Right renal cortex interstitium (tissue), 3 donors: ENCODE measurements at places on chromosomes 2 and 18. TPM values are rescaled to one million over a fixed set of nuclear protein-coding genes. Genes with fewer than 3 reads are reported as not detected.

DNA sequence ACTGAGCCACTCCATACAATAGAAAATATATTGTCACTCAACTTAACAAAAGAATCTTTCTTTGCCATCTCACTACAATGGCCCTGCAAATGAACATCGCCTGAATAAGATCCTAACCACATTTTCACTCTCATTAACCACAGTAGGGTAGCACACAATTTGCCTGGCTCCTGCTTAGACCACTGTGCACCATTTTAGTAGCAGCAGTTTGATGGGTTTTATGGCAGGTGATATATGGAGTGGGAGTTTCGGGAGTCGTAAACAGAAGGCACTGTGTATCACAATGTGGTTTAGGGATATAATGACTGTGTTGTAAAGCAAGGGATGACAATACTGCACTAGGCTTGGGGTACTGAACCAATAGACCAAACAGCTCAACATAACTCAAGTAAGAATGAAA lies 617.4 kb downstream of the BCL11A start:
- DNase-seq = peak; percentile 18

DNA sequence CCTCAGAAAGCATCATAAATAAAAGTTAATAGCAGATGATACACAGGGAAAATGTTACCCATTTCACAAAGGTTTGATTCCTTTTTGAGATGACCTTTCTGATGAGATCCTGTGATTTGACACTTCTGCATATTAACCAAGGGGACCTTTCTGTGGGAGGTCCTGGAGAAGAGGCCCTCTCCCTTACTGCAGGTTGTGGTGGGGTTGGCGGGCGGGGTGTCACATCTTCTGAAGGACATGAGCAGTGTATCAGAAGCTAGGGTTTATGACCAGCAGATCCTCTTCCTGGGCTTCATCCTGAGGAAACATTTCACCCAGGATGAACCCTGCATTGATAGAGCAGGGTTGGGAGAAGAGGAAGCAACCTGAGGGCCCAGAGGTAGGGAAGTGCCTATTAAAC lies 37.2 kb upstream of the SCLY start:
- no peak for DNase-seq

DNA sequence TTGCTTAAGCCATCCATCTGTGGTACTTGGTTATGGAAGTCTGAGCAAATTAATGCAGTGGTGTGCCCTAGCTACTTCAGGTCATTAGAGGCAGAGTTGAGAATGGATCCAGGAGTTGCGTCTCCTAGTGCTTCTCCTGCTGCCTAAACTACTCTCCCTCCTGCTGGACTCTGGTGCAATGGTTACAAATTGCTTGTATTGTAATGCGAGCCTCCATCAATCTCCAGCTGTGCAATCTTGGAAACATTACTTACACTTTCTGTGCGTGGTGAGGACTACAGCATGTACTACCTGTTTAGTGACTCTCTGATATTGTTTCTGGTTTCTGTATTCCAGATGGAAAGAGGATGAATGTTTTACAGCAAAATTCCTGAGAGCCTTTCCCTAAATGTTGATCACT lies 119.0 kb upstream of the CYRIA start:
- DNase-seq = no peak

GRCh38 chr2:74566076-74566753 lies 11.7 kb downstream of the DOK1 start:
- no peak for DNase-seq

GRCh38 chr2:55807900-55808299 lies 114.3 kb upstream of the PNPT1 start:
- DNase-seq = no peak

- DNase-seq = no peak
Observed at GRCh38 chr2:214484701-214485100, 73.8 kb downstream of the VWC2L start.

GRCh38 chr2:47569658-47570475 lies 166.9 kb downstream of the MSH2 start:
- no peak for DNase-seq

GRCh38 chr2:171419333-171419732 lies 14.5 kb downstream of the METTL8 start:
- DNase-seq = no peak

DNA sequence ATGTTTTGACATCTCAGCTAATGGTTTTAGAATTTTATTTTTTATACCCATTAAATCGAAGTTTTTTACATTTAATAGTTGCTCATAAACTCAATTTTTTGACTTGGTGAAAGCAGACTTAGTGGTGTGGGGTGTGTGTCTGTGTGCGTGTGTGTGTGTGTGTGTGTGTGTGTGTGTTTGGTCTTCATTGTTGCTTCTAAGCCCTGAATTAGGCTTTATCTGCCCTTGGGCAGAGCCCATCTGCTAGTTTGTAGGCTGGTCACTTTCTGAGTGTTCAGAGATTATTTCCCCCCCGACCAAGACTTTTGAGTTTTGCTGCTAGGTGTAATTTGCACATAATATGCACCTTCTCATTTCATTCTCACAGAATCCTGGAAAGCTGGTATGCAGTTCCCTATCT lies 14.3 kb downstream of the PAX3 start:
- DNase-seq = no peak

SEMA4F gene
- 5.8 TPM for polyA plus RNA-seq

ACKR3 gene
- polyA plus RNA-seq = 72.7 TPM

- no peak for DNase-seq
Observed at GRCh38 chr2:144165599-144166250, 354.2 kb downstream of the ZEB2 start.

GRCh38 chr2:241858206-241859016 lies at the start of gene PDCD1:
PDCD1 (minus strand) TSS chr2:241858894; CDS start chr2:241858838, 56 bp downstream.
- no peak for DNase-seq

DNA sequence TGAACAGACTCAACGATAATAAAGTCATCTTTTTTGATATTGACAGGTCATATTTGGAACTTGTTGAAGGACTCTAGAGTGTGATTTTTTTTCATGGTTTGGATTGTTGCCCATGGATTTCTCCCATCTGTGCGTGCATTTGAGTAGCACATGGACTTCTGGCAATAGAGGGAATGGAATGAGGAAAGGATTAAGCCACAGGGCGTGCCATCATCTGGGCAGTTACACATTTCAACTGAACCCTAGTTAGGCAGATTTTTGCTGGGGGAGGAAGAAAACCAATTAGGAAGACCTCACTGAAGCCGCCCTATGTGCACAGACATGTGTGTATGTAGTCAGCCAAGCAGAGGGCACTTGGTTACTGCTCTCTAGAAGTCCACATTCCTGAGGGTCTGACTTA lies 72.6 kb downstream of the TPGS2 start:
- no peak for DNase-seq

- no peak for DNase-seq
Observed at GRCh38 chr2:122980671-122981070, 1044.4 kb upstream of the CNTNAP5 start.

GPR35 gene
- 1.2 TPM for polyA plus RNA-seq

EGR4 gene
- not detected for polyA plus RNA-seq

DNA sequence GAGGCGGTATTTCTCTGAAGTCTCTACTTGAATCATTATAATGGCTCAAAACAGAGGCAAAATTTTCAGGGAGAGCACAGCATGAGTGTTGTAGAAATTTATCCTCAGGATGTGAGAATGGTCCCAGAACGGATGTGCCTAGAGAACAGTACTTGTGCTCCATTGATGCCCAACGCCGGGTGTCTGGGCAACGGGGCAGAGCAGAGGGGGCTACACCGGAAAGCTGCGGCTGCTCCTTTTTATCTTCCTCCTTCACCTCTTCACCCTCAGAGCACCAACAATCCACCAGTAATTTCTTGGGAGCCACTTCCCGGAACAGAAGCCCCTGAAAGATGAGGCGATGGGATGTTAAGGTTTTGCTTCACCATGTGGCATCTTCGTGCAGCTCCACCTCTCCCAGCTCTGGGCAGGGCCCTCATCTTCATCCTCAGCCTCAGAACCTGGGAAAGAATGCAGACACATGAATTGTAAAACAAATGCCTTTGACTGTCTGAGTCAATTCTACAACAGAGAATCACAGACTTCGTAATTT lies 71.5 kb downstream of the PTGR3 start:
- DNase-seq = no peak

- no peak for DNase-seq
Observed at GRCh38 chr18:9333441-9334328, 888 bp upstream of the TWSG1 start.

GRCh38 chr2:45452866-45453265 lies 158.2 kb downstream of the SRBD1 start:
- no peak for DNase-seq

DNAJC5G gene
- 0.76 TPM for polyA plus RNA-seq

DNA sequence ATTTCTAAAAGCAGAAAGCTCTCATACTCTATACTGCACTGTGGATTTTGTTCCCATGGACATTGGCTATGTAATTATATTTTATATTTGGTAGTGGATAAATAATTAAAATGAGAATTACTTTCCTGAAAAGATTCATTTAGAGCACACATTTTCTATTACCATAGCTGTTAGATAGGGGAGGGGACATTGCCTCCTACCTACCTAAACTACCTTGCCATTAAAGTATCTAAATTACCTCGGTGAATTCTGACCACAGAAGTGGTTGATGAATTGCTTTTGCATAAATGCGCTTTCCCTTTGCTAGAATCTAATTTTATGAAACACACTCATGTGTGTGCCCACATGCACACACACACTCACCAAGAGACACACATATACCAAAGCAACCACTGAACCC lies 329.1 kb downstream of the MTX2 start:
- DNase-seq = no peak

DNA sequence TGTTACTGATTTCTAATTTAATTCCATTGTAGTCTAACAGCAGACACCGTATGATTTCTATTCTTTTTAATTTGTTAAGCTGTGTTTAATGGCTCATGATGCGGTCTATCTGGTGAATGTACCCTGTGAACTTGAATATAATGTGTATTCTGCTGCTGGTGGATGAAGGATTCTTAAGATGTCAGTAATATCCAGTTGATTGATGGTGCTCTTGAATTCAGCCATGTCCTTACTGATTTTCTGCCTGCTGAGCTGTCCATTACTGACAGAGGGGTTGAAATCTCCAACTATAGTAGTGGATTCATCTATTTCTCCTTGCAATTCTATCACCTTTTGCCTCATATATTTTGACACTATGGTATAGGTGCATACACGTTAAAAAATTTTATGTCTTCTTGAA lies 373.3 kb upstream of the RAB12 start:
- no peak for DNase-seq

DNA sequence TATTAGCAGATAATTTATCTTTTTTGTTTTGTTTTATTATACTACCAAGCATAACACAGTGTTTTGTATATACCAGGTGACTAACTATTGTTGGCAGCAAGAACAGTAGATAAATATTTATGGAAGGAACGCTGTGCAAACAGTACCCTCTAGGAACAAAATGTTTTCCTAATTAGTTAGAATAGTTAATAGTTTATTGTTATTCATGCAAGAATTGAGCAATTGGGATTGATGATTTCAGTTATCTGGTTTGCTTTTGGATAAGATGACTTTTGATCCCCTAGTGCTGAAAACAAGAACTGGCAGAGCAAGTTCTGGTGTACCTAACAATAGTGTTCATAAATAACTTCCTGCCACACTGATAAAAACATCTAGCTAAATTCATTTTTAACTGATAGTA lies 323.3 kb downstream of the TGIF1 start:
- DNase-seq = no peak

DNA sequence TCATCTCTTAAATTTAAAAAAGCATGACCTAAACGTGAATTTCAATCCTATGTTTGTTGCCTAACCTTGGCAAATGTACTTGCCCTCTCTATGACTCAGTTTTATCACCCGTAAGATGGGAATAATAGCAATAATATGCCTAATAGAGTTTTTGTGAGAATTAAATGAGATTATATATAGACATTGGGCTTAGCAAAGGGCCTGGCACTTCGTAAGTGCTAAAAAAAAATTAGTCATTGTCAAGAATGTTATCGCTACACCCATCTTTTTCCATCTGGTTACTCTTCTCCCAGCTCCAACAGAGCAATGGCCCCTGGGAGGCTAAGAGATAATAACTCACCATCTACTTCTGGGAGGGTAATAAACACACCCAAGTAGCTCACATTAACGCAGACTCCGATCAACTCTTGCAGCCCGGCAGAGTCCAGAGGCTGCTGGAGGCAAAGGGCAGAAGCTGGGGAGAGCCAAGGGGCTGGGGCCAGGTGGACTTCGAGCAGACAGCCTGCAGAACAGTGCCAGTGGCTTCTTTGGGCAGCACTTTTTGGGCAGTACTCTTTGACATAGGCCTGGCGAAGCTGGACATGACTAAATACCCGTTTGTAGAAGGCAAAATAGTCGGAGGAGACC lies 63.9 kb upstream of the STPG4 start:
- DNase-seq = no peak

DNA sequence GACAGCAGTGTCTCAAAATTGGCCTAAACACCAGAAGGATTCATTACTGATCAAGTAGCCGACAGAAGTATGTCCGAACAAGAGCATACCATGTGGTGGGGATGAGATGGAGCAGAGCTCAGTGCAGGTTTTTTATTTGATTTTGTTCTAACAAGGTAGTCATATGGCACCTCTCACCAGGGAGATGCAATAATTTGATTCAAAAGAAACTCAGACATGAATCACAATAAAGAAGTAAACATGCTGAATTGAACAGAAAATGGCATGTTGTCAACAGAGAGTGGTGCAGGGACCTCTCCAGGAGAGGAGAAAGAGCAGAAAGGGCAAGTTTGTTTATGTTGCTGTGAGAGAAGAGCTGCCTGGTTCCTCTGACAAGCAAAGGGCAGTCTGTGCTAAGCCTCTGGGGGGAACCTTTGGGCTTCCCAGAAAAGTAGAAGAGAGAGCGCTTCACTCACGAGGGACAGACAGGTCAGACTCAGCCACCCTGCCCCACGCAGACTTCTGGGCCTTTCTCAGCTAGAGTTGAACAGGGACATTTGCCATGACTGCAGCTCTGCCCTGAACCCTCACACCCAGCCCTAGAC lies 351.3 kb upstream of the RAB12 start:
- DNase-seq = no peak

FAP gene
- 12.9 TPM for polyA plus RNA-seq

SKA1 gene
- 6.4 TPM for polyA plus RNA-seq

GRCh38 chr2:88810017-88810416 lies 118.5 kb downstream of the RPIA start:
- no peak for DNase-seq

DNA sequence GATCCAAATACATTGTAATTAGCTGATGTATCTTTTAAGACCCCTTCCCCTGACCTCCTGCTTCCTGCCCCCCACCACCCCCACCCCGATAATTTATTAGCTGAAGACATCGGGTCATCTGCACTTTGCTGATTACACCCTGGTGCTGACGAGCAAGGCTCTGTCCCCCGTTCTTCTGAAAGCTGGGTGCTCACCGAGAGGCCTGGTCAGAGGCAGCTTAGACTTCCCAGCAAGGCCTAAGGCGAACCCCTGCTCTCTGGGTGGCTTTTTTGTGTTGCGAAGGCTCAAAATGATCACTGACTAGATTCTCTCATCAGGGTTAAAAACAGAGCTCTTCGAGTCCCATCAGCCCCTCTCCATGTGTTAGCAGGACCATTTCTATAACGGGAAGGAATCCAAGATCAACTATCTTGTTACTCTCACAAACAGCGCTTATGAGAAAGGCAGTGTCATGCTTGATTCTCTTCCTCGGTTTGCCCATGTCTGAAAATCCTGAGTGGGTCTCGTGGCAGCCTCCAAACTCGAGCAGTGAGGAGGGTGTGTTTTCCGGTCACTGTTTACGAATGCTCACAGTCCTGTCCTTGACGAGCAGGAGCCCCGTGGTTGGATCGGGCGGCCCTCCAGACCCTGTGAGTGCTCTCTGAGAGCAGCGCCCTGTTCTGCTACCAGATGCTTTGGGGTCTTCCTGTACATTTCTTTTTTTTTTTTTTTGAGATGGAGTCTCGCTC lies 201.6 kb downstream of the HDAC4 start:
- DNase-seq = no peak

UGT1A6 gene
- polyA plus RNA-seq = 6.2 TPM

VAMP5 gene
- polyA plus RNA-seq = 51.5 TPM
